ENCODE measurements at places on chromosomes 12 and 14.

- DNase-seq = no peak
Observed at GRCh38 chr14:99853206-99853605, 60.0 kb downstream of the EML1 start.

DNA sequence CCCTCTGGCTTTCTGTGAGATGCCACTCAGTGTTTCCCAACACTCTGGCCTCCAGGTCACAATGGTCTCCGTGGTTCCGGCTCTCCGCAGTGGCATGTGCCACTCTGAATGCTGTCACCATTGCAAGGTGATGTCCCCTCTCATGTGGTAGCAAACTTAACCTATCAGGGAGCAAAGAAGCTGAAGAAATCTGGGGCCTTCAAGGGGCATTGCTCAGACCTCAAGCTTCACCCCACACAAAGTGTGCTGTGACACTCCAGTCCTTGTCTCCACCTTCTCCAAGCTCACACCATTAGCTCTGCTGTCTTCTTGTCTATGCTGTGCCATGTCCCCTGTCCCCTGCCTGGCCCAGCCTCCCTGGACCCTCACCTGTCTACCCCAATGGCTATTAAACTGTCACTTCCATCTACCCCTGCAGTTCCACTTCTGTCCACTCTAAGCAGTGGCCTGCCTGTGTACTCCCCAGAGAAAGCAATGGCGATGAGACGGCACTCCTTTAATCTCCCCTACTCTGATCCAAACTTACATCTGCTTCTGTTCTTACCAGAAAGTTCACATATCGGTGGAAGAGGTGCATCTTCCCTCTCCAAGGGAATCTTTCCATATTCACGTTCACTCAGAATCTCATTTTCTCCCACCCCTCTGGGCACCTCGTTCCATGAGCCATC is 93.7 kb downstream of the DHRS2 start:
- DNase-seq = no peak

DNA sequence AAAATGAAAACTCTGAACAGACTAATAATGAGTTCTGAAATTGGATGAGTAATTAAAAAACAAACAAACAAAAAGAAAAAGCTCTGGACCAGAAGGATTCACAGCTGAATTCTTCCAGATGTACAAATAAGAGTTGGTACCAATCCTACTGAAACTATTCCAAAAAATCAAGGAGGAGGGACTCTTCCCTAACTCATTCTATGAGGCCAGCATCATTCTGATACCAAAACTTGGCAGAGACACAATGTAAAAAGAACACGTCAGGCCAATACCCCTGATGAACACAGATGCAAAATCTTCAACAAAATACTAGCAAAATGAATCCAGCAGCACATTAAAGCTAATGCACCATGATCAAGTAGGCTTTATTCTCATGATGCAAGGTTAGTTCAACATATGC is 183.9 kb upstream of the CNOT2 start:
- no peak for DNase-seq

DNA sequence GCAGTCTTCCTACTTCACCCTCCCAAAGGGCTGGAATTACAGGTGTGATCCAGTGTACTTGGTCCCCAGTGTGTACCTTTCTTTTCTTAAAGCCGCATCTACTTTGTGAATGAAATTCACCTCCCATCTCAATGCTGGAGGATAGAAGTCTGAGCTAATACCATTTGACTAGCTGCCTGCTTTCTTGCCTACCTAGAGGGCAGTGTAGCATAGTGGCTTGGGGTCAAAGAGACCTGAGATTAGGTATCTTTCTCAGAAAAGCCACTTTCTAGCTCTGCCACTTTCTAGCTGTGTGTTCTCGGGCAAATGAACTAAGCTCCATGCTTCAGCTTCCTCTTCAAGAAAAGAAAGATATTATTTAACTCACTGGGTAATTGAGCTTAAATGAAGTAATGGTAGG is 16.9 kb downstream of the SMOC1 start:
- no peak for DNase-seq

DNA sequence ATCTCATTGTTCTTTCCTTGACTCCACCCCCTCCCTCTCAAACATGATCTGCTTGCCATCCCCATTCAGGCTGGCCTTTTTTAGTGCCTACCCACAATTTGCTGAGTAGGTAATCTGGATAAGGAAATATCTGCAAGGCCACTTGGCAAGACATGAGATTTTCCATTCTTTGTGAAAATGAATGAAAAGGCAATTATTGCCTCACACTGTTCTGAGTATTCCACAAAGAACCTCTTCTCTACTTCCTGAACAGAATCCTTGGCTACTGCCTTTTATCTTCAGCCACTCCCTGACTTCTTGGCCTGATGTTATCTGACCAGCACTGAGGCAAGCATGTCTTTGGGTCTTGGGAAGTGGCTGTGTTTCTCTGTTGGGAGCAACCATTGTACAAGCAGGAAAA is 263.2 kb upstream of the ATP2B1 start:
- DNase-seq = no peak

DNA sequence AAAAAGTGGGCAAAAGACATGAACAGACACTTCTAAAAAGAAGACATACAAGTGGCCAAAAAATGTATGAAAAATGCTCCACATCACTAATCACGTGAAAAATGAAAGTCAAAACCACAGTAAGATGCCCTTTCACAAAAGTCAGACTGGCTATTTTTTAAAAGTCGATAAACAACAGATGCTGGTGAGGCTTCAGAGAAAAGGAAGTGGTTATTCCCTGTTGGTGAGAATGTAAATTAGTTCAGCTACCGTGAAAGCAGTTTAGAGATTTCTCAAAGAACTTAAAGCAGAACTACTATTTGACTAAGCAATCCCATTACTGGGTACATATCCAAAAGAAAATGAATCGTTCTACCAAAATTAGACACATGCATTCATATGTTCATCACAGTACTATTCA is 237.0 kb downstream of the KIF21A start:
- DNase-seq = no peak

DNA sequence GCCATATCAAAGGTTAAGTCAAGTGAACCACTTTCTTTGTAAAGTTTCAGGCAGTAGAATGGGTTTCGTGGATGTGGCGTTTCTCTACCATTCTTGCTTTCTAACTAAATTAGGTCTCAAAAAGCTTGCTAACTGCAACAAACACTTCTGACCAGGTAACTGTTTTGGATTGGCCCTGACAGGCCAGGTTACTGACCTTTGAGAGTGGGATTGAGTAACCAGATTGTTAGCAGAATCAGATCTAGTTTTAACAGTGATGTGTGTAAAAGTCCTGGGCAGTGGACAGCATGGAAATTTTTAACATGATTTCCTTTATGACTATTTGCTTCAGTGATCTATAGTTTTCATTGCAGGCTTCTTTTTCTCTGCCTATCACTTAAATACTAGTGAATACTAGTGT is 57.9 kb downstream of the TMTC3 start:
- DNase-seq = no peak

- DNase-seq = no peak
Observed at GRCh38 chr14:104650981-104651875, 38.2 kb upstream of the INF2 start.

DNA sequence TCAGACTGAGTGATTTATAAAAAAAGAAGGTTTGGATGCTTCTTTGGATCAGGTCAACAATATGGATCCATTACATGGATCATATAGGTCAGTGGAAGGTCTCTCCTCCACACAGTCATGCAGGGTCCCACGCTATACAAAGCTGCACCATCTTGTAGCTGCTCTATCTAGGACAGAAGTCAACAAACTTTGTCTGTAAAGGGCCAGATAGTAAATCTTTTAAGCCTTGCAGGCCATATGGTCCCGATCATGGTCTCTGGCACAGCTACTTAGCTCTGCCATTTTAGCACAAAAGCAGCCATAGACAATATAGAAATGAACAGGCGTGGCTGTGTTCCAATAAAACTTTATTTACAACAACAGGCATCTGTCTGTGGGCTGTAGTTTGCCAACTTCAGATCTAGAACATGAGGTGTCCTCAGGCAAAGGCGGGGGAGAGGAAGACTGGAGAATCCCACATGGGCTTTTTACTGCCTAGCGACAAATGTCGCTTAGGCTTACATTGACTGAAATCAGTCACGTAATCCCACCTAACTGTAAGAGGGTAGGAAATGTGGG is 36.7 kb downstream of the TMEM233 start:
- no peak for DNase-seq

GRCh38 chr14:39641224-39641623 is 209.0 kb upstream of the FBXO33 start:
- DNase-seq = no peak

- DNase-seq = no peak
Observed at GRCh38 chr12:69553628-69554248, 31.5 kb upstream of the CCT2 start.

DNA sequence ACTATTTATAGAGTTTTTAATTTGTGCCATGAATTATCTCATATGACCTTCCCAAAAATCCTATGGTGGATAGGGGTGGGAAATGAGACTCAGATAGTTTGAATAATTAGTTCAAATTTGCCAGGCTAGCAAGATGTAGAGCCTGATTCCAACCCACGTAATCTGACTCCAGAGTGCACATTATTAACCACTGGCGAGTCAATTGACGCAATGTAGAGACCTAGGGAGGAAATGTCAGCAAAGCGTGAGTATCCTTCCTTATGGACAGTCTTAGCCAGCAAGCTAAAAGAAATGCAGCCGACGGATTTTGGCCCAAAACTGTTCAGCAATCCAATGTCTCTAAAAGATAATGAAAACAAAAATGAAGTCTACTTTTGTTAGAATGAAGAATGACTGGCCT is 193.3 kb upstream of the KRR1 start:
- no peak for DNase-seq

GRCh38 chr12:18583655-18584054 is 154.2 kb downstream of the PLCZ1 start:
- no peak for DNase-seq

- DNase-seq = no peak
Observed at GRCh38 chr14:86055512-86056075, 525.6 kb downstream of the FLRT2 start.

GRCh38 chr12:95955549-95956159 is 12.5 kb downstream of the AMDHD1 start:
- DNase-seq = no peak

- DNase-seq = no peak
Observed at GRCh38 chr14:97116546-97116945, 319.4 kb downstream of the VRK1 start.

- no peak for DNase-seq
Observed at GRCh38 chr12:131830914-131831571, 2.9 kb downstream of the MMP17 start.

DNA sequence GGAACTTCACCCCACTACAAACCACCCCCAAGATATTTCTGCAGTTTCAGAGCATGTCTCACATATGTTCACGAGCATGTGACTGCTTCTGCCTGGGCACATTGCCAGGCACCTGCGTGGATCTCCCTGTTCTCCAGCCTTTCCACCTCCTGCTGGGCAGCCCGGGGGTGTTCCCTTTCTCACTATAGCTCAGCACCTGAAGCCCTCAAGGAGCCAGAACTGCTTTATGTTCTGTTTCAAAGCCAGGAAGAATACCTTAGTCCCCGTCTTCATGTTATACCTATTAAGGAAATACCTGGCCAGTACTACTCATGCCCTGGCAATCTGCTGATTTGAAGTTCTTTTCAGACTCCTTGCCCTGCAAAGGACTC is 4.2 kb upstream of the FGF6 start:
- no peak for DNase-seq

- DNase-seq = no peak
Observed at GRCh38 chr12:81998761-81999378, 239.7 kb upstream of the PPFIA2 start.

GRCh38 chr12:90653040-90653439 is 301.9 kb downstream of the CCER1 start:
- DNase-seq = no peak

DNA sequence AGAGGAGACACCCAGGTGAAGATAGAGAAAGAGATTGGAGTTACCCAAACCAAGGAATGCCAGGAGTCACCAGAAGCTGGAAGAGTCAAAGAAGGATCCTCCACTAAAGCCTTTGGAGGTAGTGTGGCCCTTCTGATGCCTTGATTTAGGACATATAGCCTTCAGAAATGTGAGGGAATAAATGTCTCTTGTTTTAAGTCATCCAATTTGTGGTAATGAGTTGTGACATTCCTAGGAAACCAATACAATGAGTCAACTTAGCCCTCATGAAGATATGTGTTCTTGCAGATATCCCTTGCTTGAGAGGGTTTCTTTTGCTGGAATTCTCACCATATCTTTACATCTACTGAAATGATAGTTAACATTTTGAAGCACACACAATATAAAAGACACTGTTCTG is 58.8 kb downstream of the CCER1 start:
- DNase-seq = no peak

DNA sequence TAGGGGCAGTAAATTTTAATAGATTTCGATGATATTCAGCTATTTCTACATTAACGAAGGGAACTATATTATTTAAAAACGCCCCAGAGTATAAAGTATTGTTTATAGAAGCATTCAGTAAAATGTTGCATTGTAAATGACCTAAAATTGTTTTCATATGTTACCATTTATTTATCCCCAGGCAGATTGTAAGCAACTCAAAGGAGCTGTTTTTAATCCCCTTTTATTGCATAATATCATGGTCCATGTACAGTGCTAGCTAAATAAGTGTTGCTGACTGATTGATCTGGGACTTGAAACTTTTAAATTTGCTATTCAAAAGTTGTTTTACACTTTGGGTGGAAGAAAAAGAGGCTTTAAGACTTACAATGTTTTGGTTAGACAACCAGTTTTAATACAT is 199.0 kb upstream of the SLC38A2 start:
- no peak for DNase-seq

DNA sequence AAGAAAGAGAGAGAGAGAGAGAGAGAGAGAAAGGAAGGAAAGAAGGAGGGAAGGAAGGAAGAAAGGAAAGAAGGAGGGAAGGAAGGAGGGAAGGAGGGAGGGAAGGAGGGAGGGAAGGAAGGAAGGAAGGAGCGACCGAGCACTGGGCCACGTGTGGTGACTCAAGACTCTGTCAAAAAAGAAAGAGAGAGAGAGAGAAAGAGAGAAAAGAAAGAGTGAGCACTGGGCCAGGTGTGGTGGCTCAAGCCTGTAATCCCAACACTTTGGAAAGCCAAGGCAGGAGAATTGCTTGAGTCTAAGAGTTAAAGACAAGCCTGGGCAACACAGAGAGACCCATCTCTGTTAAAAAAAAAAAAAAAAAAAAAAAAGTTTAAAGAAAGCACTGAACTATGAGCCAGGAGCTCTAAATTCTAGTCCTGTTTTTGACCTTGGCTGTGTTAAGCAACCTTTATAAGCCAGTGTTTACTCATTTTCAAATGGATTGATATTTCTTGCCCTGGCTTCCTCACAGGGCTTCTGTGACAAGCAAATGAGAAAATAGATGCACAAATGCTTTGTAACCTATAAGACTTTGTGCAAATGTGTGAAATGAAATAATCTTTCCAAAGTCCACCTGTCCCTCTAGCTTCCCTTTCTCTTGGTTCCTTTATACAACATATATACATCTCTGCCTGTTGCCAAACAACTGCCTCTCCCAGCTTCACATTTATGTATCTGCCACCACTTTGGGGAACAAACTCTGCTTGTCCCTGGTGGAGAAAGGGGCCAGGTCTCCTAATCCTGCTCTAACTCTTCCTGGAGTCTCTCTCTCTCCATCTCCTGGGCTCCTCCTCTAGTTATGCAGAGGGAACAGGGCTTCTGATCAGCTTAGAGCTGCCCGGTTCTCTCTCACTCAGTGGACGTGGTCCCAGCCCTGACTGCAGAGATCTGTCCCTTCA is 16.1 kb upstream of the PLEKHG6 start:
- no peak for DNase-seq

- DNase-seq = no peak
Observed at GRCh38 chr14:100727086-100727872, 587 bp downstream of the DLK1 start.

- no peak for DNase-seq
Observed at GRCh38 chr14:34460841-34461240, 1.2 kb downstream of the SPTSSA start.

Measured in GM12891 (cell line).